ENCODE measurements at places on chromosomes 5 and 9. TPM values are rescaled to one million over a fixed set of nuclear protein-coding genes. Genes with fewer than 3 reads are reported as not detected.

- no peak for DNase-seq
Measured at GRCh38 chr5:50320131-50320749, 120.8 kb downstream of the EMB start.

FBXW2 gene
- polyA plus RNA-seq, result 47.6 TPM

DNA sequence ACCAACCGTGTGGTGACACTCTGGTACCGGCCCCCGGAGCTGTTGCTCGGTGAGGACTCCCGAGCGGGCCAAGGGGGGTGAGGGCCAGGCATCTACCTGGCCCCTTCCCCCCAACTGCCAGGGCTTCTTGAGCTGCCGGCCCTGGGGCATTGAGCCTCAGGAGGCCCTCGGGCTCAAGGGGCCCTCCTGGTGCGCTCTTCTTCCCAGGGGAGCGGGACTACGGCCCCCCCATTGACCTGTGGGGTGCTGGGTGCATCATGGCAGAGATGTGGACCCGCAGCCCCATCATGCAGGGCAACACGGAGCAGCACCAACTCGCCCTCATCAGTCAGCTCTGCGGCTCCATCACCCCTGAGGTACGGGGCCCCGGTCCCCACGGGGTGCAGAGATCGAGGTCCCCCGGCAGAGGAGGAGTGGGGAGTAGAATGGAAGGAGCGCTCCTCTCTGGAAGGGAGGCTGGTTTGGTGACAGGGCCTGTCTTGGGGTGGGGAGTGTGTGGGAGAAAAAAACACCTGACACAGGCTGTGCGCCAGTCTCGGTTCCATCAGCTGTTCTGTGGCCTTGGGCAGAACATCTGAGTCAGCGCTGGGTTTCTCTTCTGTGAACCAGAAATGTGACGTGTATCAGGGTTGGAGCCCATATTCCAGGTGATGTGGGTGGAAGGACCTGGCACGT, 2.6 kb downstream of the CDK9 start:
- DNase-seq, result no peak

LCN10 gene
- polyA plus RNA-seq, result not detected

SPATA31E1 gene
- not detected for polyA plus RNA-seq

GRCh38 chr9:124500796-124501611, 6.2 kb downstream of the NR5A1 start:
- DNase-seq, result no peak

PCDH12 gene
- 0.02 TPM for polyA plus RNA-seq

C5 gene
- 2.7 TPM for polyA plus RNA-seq

GRCh38 chr5:142671801-142672200, 14.1 kb downstream of the FGF1 start:
- no peak for DNase-seq

DNA sequence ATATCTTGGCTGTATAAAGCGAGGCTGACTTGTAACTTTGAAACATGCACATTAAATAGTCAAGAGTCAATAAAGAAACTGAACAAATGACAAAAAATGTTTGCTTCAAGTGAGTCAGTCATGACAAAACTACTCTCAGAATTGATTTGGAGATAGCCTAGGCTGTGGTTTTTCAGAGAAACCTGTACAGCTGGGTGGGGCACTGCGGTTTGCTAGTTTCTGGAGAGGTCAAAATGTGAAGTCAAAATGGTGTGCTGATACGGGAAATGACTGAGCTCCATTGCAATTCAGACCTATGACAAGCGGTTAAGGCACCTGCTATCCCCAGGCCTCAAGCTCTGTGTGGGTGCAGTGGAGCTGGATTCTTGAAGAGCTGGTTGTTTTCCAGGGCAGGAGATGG, 10.3 kb upstream of the CD180 start:
- no peak for DNase-seq

ANKRD31 gene
- polyA plus RNA-seq, result 0.05 TPM

MAMDC4 gene
- 4.2 TPM for polyA plus RNA-seq

NKD2 gene
- polyA plus RNA-seq, result not detected

IFNA13 gene
- polyA plus RNA-seq, result not detected

GRCh38 chr5:129082225-129083136, 12.1 kb upstream of the ISOC1 start:
- DNase-seq, result no peak

DNA sequence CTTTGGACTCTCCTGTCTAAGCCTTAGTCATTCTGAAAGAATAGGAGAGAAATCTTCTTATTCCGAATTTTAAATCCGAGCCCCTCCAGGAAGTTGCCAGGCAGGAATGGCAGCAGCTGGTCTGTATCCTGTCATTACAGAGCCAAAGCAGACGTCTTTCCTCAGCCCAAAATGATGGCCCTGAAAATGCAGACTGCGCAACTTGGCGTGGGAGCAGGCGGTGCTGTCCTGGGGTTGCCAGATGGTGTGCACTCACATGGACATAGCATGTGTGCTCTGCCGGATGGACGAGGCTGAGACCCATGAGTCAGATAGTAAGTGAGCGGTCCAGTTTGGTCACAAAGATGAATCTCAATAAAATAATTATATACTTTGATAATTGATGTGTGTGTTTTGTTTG, 410.4 kb downstream of the KCTD16 start:
- no peak for DNase-seq

DNA sequence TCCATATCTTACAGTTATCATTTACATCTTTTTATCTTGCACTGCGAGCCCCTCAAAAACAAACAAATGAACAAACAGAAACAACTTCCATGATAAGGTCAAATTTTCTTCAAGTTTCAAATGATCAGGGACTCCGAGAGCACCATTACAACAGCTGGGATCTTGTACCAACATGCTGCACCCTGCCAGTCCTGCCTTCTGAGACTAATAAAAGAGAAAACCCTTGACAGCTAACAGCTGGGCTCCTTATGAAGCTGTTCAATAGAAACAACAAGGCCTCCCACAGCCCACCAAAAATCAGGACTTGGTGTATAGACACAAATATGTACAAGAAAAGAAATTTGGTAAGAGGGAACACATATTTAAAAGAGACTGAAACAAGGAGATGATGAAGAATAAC, 985.3 kb upstream of the DMAC1 start:
- no peak for DNase-seq

DNA sequence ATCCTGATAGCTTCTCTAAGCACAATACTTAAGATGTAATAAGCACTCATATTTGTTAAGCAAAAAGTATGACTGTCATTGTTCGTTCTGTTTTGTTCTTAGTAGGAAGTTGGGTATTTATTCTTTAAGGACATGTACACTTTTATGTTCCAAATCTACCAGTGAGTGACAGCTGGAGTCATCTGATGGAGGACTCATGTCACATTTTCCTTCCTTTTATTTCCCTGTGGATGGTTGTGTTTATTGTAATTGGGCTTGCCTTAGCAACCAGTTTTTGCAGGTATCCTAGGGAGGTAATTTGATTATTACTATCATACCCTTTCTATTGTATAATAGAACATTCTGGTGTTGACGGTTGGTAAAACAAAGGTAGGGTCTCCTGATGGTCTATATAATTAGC, 145.7 kb downstream of the ZSWIM6 start:
- DNase-seq, result no peak

FCHO2 gene
- polyA plus RNA-seq, result 5.0 TPM

OR1Q1 gene
- 0.29 TPM for polyA plus RNA-seq

GRCh38 chr5:180873615-180874520, 12.8 kb upstream of the ZFP62 start:
- no peak for DNase-seq

DDX46 gene
- 20.3 TPM for polyA plus RNA-seq
